Activated CD8-positive, alpha-beta memory T cell treated with anti-CD3 and anti-CD28 coated beads for 4 hours (primary cell): ENCODE measurements at places on chromosomes 5 and 9.

DNA sequence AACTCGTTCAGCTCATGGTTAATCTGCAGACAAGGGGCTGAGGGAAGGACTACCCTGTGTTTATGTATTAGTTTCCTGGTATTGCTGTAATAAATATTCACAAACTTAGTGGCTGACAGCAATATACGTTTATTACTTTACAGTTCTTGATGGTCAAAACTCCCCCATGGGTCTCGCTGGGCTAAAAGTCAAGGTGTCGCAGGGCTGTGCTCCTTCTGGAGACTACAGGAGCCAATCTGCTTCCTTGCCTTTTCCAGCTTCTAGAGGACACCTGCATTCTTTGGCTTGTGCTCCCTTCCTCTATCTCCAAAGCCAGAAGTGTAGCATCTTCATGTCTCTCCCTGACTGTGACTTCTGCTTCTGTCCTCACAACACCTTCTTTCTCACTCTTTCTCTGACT, 653.8 kb upstream of the RIOK2 start:
- DNase-seq = no peak

DNA sequence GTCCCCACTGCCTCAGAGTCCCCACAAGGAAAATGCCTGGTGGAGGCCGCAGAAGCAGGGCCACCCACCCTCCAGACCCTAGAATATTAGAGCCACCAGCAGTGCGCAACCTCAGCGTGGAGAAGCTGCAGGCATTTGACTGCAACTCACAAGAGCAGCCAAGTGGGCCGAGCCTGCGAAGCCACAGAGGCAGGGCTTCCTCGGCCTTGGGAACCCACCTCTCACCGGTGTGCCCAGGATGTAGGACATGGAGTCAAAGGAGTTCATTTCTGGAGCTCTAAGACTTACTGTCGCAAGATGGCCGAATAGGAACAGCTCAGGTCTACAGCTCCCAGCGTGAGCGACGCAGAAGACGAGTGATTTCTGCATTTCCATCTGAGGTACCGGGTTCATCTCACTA, 397.9 kb upstream of the PIK3R1 start:
- no peak for DNase-seq

GRCh38 chr9:115079156-115079555, 38.8 kb downstream of the TNC start:
- no peak for DNase-seq

DNA sequence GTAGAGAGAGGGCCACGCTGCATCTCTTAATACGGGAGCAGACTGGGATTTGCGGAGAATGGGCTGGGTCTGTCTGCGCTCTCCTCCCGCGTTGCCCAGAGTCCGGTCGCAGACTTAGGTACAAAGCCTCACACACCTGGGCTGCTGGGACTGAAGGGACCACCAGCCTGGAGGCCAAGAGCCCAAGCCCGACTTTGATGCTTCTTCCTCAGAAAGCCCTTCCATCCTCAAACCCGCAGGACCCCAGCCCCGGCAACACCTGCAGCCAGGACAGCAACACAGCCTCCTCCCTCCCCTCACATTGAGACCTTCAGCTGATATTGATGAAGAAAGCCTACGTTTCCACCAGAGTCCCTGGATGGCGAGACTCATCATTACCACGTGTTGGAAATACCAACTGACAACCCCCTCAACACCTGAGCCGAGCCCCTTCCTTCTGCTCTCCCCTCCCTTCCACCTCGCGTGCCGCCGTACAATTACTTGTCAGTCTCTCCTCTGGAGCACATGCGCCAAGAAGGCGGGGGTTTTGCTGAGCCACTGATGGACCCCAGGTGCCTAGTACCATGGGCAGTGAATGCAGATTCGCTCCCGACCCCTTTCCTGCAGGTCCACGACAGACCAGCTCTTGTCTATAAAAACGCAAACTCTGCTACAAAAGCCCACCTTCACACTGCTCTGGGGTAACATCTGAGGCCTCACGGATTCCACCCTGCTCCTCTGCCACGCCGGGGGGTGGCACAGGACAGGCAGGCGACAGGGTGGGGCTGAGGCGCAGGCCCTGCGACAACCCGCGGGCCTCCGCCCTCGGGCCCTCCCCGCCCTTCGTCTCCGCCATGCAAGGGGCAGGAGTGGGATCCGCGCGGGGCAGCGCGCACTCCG, 841 bp downstream of the ASB6 start:
- DNase-seq = no peak

DNA sequence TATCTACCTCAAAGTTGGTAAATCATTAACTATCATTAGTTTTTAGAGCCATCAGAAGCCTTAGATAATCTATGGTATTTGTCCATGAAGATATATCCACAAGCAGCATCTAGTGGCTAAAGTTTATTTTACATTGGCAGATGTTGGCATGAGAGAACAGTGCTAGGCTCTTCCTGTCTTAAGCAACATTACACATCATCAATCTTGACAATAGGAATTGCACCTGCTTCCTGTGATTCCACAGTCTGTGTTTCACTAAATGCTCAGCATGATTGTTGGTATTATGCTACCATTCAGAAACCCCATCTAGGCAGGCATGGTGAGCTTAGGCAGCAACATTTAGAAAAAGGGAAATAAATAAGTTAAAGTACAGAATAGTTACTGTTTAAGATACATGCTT, 246.6 kb downstream of the SLCO4C1 start:
- no peak for DNase-seq

- DNase-seq = no peak
These were observed 308.1 kb upstream of the IRX1 start for GRCh38 chr5:3287516-3287915.

DNA sequence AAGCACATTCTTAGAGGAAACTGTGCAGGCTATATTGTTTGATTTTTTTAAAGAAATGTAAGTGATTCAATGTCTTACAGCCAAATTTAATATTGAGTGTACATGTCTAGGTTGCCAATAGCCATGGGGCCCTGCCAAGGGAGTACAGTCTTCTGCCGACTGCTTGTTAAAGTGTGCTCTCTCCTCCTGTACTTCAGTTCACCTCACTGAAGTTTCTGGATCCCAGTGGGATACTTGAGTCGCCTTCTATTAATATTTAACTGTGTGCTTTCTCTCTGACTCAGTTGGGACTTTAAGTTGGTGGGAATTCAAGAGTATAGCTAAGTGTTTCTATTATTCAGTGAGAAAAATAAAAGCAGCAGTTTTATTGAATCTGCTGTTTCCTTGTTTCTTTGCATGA, 44.5 kb upstream of the C5orf47 start:
- no peak for DNase-seq

GRCh38 chr9:123925819-123926218, 4.1 kb downstream of the DENND1A start:
- DNase-seq = no peak

DNA sequence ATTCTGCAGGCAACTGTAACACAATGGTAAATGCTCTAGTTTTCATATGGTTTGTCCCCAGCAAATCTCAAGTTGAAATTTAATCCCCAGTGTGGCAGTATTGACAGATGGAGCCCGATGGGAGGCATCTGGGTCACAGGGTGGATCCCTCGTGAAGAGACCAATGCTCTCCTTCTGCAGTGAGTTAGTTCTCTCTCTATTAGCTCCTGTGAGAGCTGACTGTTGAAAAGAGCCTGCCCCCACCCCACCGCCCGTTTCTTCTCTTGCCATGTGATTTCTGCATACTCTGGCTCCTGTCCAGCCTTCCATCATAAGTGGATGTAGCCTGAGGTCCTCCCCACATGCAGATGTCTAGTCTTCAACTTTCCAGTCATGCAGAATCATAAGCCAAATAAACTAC, 27.0 kb downstream of the IARS1 start:
- DNase-seq = no peak

DNA sequence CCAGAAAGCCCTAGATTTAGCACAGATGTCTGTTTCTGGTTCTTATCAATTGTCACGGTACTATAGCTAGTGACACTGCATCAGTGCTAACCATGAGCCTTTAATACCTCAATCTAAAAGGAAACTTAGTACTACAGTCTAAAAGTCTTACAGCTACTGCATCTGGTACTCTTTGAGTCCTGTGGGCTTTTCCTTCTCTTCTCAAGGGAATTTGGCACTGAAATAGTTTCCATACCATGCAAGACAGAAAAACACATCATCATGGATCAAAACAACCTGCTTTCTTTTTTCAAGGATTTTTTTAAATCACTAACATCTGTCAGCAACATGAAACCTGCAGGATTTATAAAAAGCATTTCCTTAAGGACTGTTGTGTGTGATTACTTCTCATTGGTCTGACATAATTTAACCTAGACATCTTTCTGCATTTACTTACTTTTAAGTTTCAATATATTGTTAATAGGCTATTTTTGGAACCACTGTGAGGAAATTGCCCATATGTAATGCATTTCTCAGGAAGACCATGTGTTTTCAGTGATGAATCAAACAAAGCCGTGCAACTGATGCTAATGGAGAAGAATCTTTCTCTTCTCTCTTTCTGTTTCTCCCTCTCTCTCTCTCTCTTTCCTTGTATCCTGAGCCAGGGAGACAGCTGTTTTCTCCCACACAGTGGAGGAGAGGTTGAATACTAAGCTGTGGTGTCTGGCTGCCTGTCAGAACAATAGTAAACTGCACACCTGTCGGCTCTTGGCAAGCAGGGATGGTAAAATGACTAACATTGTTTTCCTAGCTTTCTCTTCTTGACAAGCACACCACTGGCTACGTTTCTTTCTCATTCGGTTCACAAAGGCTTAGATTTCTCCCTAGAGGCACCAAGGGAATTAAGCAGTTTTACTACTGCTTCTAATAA, 273.4 kb downstream of the CSNK1G3 start:
- DNase-seq = no peak

GRCh38 chr5:159657298-159657697, 259.0 kb upstream of the ADRA1B start:
- DNase-seq = no peak

- DNase-seq = no peak
These were observed 36.9 kb downstream of the FEM1C start for GRCh38 chr5:115507681-115508080.

DNA sequence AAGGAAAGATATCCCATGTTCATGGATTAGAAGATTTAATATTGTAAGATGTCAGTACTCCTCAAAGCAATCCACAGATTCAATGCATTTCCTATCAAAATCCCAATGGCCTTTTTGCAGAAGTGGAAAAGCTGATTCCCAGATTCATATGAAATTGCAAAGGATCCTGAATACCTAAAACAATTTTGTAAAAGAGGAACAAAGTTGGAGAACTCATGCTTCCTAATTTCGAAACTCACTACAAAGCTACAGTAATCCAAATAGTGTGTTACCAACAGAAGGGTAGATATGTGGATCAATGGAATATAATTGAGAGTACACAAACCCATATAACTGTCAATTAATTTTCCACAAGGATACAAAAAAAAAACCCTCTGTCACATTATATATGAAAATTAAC, 154.3 kb upstream of the ZNF618 start:
- DNase-seq = no peak

DNA sequence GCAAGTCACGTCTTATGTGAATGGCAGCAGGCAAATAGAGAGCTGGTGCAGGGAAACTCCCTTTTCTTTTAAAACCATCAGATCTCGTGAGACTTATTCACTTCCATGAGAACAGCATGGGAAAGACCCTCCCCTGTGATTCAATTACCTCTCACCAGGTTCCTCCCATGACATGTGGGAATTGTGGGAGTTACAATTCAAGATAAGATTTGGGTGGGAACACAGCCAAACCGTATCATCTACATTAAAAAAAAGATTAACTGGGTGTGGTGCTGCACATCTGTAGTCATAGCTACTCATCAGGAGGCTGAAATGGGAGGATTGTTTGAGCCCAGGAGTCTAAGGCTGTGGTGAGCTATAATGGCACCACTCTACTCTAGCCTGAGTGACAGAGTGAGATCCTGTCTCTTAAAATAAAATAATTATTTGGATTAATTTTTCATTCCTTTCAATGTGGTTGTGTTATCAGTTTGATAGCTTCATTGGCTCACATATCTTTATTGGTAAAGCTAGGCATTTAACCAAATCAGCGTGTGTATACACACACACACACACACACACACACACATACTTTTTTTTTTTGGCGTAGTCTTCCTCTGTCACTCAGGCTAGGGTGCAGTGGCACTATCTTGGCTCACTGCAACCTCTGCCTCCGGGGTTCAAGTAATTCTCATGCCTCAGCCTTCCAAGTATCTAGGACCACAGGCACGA, 21.8 kb downstream of the DENND4C start:
- DNase-seq = no peak

DNA sequence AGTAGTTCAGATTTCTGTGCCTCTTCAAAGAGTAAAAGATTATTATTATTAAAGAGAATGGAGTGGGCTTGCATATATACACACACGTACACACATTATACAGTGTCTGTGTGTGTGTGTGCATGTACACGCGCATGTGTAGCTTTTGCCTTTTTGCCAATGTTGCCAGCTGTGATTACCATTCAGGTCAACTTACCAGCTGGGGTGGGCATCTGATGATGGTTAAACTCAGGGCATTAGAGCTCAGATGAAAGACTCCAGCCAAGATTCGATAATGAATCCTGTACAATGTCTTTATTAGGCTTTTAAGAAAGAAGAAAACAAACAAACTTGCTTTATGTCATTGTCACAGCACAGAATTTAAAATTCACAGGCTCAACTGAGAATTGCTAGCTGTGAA, 296.5 kb upstream of the DMAC1 start:
- DNase-seq = no peak

- DNase-seq = no peak
These were observed 133.1 kb downstream of the DENND1A start for GRCh38 chr9:123796618-123797484.

GRCh38 chr5:175394601-175395000, 49.4 kb downstream of the DRD1 start:
- no peak for DNase-seq

DNA sequence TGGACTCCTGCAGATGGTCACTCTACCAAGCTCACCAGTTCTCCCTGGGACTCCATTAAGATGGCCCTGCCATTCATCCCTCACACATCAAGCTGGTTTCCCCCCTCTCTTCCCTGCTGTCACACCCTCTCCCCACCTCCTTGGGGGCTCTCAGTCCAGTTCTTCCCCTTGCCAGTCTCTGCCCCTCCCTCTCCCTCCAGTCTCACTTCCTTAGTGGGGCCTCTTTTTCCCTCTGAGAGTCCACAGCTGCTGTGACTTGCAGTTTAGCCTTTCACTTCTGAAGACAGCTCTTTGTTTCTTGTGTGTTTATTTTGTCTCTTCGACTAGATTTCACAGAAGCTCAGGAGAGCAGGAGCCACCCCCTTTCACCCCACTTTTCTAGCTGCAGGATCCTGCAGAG, 10.5 kb downstream of the DOCK2 start:
- DNase-seq = no peak

GRCh38 chr5:52668139-52668538, 119.6 kb upstream of the ITGA1 start:
- DNase-seq = no peak
